Activated T-helper 1 cell treated with Interleukin-2 at 50 U/mL for 16 hours (primary cell): ENCODE measurements at places on chromosomes 12 and 14.

DNA sequence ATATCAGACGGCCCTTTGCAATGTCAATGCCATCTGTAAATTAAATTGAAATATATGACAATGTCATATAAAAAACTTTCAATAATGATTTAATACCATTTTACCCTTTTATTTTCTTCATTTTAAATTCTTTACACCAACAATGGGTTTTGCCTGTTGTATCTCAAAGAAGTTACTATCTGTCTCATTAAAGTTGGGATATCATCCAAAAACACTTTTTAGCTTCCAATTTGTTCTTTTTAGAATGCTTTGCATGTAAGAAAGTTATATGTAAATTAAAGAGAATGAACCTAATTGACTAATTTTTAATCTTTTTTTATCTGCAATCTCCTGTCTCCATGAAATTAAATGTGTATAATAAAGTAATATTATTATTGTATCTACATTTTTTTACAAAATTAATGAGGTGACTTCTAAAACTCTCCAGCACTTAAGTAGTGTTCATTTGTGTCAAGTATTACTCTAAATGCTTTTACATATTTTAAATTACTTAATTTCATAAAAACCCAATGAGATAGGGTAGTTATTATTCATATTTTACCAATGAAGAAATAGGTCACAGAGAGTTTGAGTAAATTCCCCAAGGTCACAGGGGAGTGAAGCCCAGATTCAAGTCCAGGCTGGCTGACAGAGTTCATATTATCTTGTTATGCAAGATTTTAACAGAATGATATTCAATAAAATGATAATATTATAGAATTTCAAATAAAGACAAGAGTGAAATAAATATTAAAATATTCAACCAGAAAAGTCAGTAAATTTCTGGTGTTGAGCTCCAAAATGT is 673.0 kb upstream of the FLRT2 start:
- DNase-seq = no peak

GRCh38 chr12:125228519-125229260 is 163.5 kb downstream of the AACS start:
- DNase-seq = no peak

GRCh38 chr14:31229009-31229408 is 21.4 kb upstream of the HECTD1 start:
- DNase-seq = no peak

- peak; percentile 80 for DNase-seq
Observed at GRCh38 chr12:6278439-6279255, 31.8 kb upstream of the PLEKHG6 start.

- no peak for DNase-seq
Observed at GRCh38 chr12:51086933-51087332, 3.5 kb upstream of the CSRNP2 start.

DNA sequence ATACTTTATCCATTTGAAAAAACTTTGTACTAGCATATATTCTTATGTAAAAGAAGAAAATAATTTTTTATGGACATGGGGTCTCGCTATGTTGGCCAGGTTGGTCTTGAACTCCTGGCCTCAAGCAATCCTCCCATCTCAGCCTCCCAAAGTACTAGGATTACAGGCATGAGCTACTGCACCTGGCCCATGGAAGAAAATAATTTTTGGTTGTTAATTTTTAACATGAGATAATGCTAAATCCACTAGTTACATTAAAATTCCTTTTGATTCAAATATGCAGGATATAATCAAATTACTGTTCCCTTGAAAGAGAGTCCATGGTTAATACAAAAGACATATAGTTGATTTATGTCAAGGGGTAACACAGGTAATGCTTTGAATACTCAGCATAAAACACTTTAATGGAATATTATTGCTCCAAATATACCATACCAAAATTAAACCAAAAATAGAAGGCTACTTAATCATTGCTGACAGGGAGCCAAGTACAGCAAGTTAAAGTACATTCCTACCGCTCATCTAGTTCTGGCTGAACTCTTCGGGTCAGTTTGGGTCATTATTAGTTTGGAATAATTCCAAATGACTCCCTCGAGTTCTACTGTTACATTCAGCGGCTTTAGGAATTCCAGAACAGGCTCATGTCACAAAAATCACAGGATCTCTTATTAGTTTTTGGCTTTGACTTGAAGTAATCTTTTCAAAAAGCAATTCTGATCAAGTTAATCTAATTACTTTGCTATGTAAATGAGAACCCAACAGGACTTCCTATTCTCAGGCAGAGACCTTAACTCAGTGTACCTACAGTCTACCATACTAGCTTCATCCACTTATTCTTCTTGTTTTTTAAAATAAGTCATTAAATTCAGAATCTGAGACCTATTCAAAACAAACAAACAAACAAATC is 6.1 kb downstream of the SOS2 start:
- no peak for DNase-seq
